GM12878 (cell line): ENCODE measurements at places on chromosomes 11 and 22. TPM values are rescaled to one million over a fixed set of nuclear protein-coding genes. Genes with fewer than 3 reads are reported as not detected.

DNA sequence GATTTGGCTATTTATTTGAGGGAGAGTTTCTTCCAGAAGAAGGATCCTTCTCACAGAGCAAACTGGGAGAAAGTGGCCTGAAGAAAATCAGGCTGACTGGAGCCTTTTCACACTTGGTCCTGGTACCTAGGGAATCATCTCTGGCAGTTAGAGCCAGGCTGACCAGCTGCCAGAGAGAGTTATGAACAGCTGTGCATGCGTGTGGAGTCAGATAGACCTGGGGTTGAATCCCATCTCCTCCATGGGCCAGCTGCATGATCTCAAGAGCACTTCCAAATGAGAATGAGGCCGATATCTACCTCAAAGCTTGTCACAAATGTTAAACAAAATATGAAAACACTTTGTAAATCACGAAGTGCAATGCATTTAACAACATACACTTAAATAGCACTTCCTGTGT lies 390.0 kb downstream of the TENM4 start:
- H3K4me1 ChIP-seq: no peaks in the 10 kb centered on the region
- H3K4me3 ChIP-seq: no peak overlapping the region

Gene POU2AF2
- total RNA-seq: not detected in 2 replicates

- no peak overlapping the region for H3K27ac ChIP-seq
- H3K27me3 ChIP-seq: no peaks in the 10 kb centered on the region
- no peaks in the 10 kb centered on the region for H3K36me3 ChIP-seq
- no peak for DNase-seq
- no peaks in the 10 kb centered on the region for H3K4me1 ChIP-seq
- H3K4me3 ChIP-seq: no peak overlapping the region
These were observed 538.4 kb downstream of the TBC1D22A start for GRCh38 chr22:47300698-47301405.

- no peak overlapping the region for H3K4me3 ChIP-seq
- peaks cover 12% of the 10 kb centered on the region for H3K4me1 ChIP-seq
- H3K27ac ChIP-seq: no peak overlapping the region
- H3K36me3 ChIP-seq: no peaks in the 10 kb centered on the region
- H3K27me3 ChIP-seq: no peaks in the 10 kb centered on the region
These were observed 181.5 kb downstream of the MAML2 start for GRCh38 chr11:96161307-96162089.

DNA sequence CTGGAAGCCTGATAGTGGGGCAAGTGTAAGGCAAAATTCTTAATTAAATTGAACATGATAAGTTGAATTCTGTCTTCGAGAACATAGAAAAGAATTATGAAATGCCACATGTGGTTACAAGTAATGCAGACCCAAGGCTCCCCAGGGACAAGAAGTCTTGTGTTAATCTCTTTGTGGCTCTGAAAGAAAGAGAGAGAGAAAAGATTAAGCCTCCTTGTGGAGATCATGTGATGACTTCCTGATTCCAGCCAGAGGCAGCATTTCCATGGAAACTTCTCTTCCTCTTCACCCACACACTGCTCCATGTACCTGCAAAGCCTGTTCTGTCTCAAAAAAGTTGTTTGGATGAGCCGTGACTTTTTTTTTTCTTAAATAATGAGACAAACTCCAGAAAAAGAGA lies 1.9 kb upstream of the TYR start:
- H3K27me3 ChIP-seq: no peaks in the 10 kb centered on the region
- H3K4me3 ChIP-seq: no peak overlapping the region
- H3K27ac ChIP-seq: no peak overlapping the region
- no peak for DNase-seq

- no peaks in the 10 kb centered on the region for H3K4me1 ChIP-seq
- no peak for DNase-seq
- H3K4me3 ChIP-seq: no peak overlapping the region
- no peaks in the 10 kb centered on the region for H3K36me3 ChIP-seq
- no peaks in the 10 kb centered on the region for H3K27me3 ChIP-seq
These were observed 1072.4 kb downstream of the BRD1 start for GRCh38 chr22:48755059-48755949.

- H3K27ac ChIP-seq: no peak overlapping the region
- H3K27me3 ChIP-seq: no peaks in the 10 kb centered on the region
- no peaks in the 10 kb centered on the region for H3K36me3 ChIP-seq
- no peak overlapping the region for H3K4me3 ChIP-seq
- peaks cover 2% of the 10 kb centered on the region; the same call in 1 of the 2 replicates for H3K4me1 ChIP-seq
- DNase-seq: no peak
These were observed 298.7 kb upstream of the NCAM1 start for GRCh38 chr11:112662554-112662953.

DNA sequence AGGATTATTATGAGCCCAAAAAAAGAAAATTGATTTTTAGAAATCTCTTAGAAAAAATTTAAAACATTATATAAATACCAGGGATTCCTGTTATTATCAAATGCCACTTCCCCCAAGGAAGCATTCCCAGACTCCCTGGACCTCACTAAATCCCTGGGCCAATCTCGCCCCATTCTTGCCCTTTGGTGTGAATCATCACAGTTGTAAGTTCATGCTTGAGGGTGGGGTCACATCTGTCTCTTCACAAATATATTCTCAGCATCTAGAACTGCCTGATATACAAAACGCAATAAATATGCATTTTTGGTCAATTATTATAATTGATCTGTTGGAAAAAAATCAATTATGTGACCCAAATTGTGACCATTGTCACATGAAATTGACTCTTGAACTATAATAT lies 8.3 kb upstream of the OR4D6 start:
- H3K4me1 ChIP-seq: no peaks in the 10 kb centered on the region
- no peak for DNase-seq
- no peak overlapping the region for H3K4me3 ChIP-seq
- no peaks in the 10 kb centered on the region for H3K27me3 ChIP-seq

Gene SCGB1A1
- 0.72 TPM in 1 of 2 replicates, not detected in the other for total RNA-seq

DNA sequence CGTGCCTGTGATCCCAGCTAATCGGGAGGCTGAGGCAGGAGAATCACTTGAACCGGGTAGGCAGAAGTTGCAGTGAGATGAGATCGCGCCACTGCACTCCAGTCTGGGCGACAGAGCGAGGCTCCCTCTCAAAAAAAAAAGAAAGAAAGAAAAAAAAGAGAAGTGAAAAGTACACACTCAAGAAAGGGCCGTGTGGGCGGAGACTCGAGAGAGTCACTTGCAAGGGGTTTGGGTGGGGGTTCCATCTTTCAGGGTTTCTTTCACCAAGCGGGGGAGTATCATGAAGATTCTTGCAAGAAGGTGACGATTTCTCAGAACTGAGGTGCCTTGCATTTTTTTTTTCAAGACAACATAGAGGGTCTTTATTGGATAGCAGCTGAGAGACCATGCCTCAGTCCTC lies 4.0 kb upstream of the IFITM5 start:
- no peak overlapping the region for H3K27ac ChIP-seq
- no peak overlapping the region; the same call in 1 of the 2 replicates for H3K4me3 ChIP-seq
- H3K36me3 ChIP-seq: no peaks in the 10 kb centered on the region
- H3K4me1 ChIP-seq: peaks cover 20% of the 10 kb centered on the region
- no peaks in the 10 kb centered on the region for H3K27me3 ChIP-seq
- DNase-seq: no peak

DNA sequence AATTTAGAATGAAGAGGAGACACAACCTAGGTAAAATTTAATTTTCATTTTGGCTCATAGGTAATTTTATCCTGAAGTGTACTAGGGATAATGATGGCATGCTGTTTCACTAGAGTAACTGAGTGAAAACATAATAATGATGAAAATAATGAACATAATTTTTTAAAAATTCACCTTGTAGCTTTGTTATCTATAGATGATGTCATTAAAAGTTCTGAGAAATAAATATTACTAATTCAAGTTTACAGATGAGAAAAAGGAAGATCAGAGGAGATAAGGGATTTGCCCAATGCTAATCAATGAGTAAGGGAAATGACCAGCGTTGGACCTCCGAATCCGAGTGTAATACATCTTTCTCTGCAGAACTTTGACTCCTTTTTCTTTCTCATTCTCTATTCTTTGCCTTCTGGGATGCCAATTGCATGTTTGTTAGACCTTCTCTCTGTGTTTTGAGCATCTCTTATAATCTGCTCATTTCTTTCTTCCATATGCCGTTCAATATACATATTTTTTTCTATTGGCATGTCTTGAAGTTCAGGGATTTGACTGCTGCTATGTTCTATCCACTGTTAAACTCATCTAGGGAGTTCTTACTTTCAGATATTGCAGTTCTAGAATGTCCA lies 186.5 kb downstream of the SNX19 start:
- H3K27me3 ChIP-seq: no peaks in the 10 kb centered on the region; the same call in 1 of the 2 replicates
- no peaks in the 10 kb centered on the region for H3K36me3 ChIP-seq
- no peak overlapping the region for H3K27ac ChIP-seq
- no peak overlapping the region for H3K4me3 ChIP-seq

GRCh38 chr22:38137876-38138687 lies 27.6 kb upstream of the BAIAP2L2 start:
- no peak overlapping the region for H3K27ac ChIP-seq
- peaks cover 1% of the 10 kb centered on the region for H3K36me3 ChIP-seq
- no peak overlapping the region for H3K4me3 ChIP-seq
- DNase-seq: no peak
- no peaks in the 10 kb centered on the region for H3K27me3 ChIP-seq
- no peaks in the 10 kb centered on the region for H3K4me1 ChIP-seq

DNA sequence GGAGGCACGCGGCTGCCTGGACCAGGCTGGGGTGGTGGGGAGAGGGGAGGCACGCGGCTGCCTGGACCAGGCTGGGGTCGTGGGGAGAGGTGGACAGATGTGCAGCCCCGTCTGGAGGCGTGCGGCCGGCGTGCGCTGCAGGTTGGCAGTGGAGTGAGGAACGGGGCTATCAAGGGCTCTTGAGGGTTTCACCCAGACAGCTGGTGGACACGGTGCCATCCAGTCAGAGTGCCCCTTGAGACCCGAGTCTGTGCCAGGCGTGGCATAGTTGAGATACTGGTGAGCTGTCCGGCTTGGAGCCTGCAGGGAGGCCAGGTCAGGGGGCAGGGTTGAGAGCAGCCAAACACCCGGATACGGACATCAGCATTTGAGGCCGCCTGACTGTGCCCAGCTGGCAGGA lies 1.5 kb upstream of the GRAMD4 start:
- H3K36me3 ChIP-seq: no peaks in the 10 kb centered on the region
- H3K27ac ChIP-seq: no peak overlapping the region
- no peak for DNase-seq
- H3K4me3 ChIP-seq: no peak overlapping the region

GRCh38 chr11:120025606-120026335 lies 112.1 kb downstream of the TRIM29 start:
- no peaks in the 10 kb centered on the region for H3K36me3 ChIP-seq
- no peak overlapping the region for H3K4me3 ChIP-seq
- no peaks in the 10 kb centered on the region for H3K4me1 ChIP-seq
- no peak overlapping the region for H3K27ac ChIP-seq
- H3K27me3 ChIP-seq: no peaks in the 10 kb centered on the region

- no peak for DNase-seq
- peaks cover 2% of the 10 kb centered on the region for H3K27me3 ChIP-seq
- no peak overlapping the region for H3K4me3 ChIP-seq
- no peaks in the 10 kb centered on the region for H3K36me3 ChIP-seq
These were observed 18.2 kb downstream of the TEAD1 start for GRCh38 chr11:12692229-12693075.

- no peak overlapping the region for H3K4me3 ChIP-seq
- DNase-seq: no peak
- no peaks in the 10 kb centered on the region for H3K27me3 ChIP-seq
- no peak overlapping the region for H3K27ac ChIP-seq
- no peaks in the 10 kb centered on the region for H3K36me3 ChIP-seq
These were observed 661.7 kb upstream of the RAG2 start for GRCh38 chr11:37259734-37260133.

Gene KLHL35
- 0.13 and 0.21 TPM in 2 replicates for total RNA-seq

Gene DCHS1
- 0.56 and 0.64 TPM in 2 replicates for total RNA-seq

- no peak for DNase-seq
- H3K27me3 ChIP-seq: no peaks in the 10 kb centered on the region
- H3K4me3 ChIP-seq: peak overlapping the region; percentile 79
- H3K36me3 ChIP-seq: no peaks in the 10 kb centered on the region
These were observed 562 bp downstream of the DGAT2 start for GRCh38 chr11:75768909-75769771.

Gene CCDC117
- total RNA-seq: 19.5 and 24.2 TPM in 2 replicates

DNA sequence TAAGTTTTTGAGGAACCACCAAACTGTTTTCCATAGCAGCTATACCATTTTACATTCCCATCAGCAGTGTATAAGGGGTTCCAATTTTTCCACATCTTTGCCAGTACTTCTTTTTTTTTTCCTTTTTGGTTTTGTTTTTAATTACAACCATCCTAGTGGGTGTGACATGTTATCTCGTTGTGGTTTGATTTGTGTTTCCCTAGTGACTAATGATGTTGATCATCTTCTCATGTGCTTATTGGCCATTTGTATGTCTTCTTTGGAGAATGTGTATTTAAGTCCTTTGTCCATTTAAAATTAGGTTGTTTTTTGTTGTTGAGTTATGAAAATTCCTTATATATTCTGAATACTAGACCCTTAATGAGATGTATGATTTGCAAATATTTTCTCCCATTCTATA lies 59.3 kb downstream of the STIM1 start:
- no peak for DNase-seq
- no peaks in the 10 kb centered on the region for H3K36me3 ChIP-seq
- H3K27me3 ChIP-seq: no peaks in the 10 kb centered on the region
- no peak overlapping the region for H3K4me3 ChIP-seq
- peaks cover 3% of the 10 kb centered on the region for H3K4me1 ChIP-seq

DNA sequence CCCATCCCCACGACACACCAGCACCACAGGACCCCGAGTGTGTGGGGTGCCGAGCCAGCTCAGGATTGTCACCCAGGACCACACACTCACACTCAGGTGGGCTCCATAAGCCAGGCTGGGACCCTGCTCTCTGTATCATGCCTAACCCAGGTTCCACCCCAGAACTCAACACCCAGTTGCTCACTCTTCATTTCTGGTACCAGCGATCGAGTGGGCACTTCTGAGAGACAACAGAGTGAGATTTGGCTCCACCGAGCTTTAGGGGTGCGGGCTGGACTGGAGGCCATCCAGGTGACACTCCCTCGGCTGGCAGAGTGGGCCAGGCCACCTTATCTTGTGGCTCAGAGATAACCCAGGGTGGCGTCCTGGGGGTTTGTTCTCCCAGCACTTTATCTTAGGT lies 1323.8 kb downstream of the BRD1 start:
- DNase-seq: no peak
- H3K27me3 ChIP-seq: no peaks in the 10 kb centered on the region
- H3K27ac ChIP-seq: no peak overlapping the region
- H3K4me3 ChIP-seq: no peak overlapping the region
- no peaks in the 10 kb centered on the region for H3K4me1 ChIP-seq

GRCh38 chr22:30733181-30733631 lies 38.5 kb downstream of the OSBP2 start:
- H3K27ac ChIP-seq: no peak overlapping the region
- DNase-seq: no peak

Gene MRGPRX3
- total RNA-seq: not detected in 2 replicates

Gene OR5AP2
- not detected in 2 replicates for total RNA-seq
